ENCODE measurements at places on chromosomes 16 and 17. TPM values are rescaled to one million over a fixed set of nuclear protein-coding genes. Genes with fewer than 3 reads are reported as not detected.

Gene RCVRN
- total RNA-seq: not detected

Gene MXRA7
- 238 TPM for total RNA-seq

Gene HSD11B2
- total RNA-seq: not detected

Gene GJD3
- total RNA-seq: 4.2 TPM

Gene PPM1E
- not detected for total RNA-seq

Gene C16orf46
- 2.0 TPM for total RNA-seq

Gene KRT222
- not detected for total RNA-seq

Gene NLGN2
- total RNA-seq: 2.9 TPM

Gene IGF2BP1
- total RNA-seq: 0.30 TPM

Gene PLEKHH3
- total RNA-seq: 10.4 TPM

Gene KRTAP9-9
- total RNA-seq: not detected

Gene ACSM2B
- total RNA-seq: 0.05 TPM

Gene CFAP97D1
- not detected for total RNA-seq

Gene ANKFN1
- total RNA-seq: not detected

Gene THOC6
- total RNA-seq: 37.2 TPM

Gene MT1F
- 2.9 TPM for total RNA-seq
